ENCODE measurements at places on chromosomes 7 and 10.
A peak's percentile ranks its signal among the peaks of the same experiment; 100 is the strongest.

DNA sequence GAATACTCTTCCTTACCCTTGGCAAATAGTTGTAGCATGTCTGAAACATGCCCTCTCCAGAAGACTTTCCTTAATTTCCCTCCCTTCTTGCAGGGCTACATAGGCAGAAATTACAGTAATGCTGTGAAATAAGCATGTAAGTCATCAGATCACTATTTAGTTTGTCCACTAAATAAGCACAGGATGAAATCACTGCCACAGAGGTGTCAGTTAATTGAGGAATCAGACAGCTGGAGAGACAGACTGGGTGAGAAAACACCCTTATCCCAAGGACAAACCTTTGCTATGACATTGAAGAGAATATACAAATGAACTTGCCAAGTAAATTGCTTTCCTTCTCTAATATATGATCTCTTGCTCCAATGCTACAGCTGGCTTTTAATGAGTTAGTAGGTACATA lies 129.3 kb downstream of the CHRM2 start:
- no peak for DNase-seq

GRCh38 chr7:131737746-131738465 lies 181.5 kb upstream of the PODXL start:
- DNase-seq = no peak

GRCh38 chr7:117014673-117015133 lies 61.4 kb downstream of the ST7 start:
- DNase-seq = peak; percentile 18

DNA sequence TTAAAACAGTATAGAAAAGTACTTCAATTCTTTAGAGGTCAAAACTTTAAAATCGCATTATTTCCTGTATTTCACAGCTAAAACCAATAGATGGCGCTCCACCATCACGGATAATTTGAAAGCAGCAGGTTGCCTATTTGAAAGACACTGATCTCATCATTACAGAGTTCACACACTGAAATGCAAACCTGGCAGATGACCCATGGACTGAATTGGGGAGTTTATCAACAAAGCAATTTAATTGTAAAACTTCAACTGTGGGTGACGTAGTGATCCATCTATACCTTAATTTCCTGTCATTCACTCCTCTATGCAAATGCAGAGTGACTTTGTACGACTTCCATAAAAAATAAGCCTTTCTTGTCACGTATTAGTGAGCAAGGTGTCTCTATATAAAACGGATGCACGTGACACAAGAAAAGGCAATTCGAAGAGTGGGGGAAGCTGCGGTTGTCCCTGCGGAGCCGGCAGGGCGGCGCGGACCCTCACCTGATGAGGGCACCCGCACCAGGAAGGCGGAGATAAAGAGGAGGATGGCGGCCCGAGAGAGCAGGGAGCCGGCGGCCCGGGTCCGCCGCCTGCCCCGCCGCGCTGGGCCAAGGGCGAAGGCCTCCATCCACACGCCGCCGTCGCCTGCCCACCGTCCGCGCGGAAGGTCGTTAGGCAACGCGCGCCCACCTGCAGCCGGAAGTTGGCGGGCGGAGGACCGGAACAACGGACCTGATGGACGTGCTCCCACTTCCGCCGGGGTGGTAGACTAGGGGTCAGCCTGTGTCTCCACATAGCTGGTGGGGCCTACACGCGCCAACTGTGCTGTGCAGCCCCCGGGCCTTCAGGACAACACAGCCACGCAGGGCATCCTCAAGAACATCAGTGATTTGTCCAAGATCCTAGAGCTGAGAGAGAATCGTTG lies at the start of gene ZPBP:
Gene ZPBP, minus strand, starts transcription at position 668 of the 913 bp plus-strand sequence. Its CDS starts 52 bp downstream, at position 616.
- DNase-seq = peak; percentile 50

DNA sequence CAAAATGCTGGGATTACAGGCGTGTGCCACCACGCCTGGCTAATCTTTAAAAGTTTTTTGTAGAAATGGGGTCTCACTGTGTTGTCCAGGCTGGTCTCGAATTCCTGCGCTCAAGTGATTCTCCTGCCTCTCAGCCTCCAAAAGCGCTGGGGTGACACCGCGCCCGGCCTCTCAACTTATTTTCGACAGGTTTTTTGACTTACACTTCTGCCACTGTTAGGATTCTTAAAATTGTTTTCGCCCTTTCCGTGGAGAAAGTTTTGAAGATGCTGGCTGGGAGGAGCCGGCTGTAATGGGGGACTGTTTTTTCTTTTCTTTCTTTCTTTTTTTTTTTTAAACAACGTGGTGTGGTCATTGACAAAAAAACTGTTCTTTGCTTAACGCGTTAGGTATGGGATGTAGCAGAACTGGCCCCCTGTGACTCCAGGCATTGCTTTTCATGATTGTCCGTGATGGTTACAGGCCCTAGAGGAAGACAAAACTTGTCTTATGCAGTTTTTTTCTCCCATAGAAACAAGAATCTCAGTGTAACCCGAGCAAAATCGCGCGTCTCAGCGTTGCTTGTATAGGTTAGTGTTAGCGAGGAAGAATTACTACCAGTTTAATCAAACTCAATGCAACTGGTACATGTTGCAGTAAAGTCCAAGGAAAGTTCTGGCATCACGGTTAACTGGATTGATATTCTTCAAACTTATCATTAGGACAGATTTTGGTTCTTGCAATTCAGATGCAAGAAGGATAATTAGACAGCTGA lies 72.2 kb downstream of the DAGLB start:
- DNase-seq = no peak

DNA sequence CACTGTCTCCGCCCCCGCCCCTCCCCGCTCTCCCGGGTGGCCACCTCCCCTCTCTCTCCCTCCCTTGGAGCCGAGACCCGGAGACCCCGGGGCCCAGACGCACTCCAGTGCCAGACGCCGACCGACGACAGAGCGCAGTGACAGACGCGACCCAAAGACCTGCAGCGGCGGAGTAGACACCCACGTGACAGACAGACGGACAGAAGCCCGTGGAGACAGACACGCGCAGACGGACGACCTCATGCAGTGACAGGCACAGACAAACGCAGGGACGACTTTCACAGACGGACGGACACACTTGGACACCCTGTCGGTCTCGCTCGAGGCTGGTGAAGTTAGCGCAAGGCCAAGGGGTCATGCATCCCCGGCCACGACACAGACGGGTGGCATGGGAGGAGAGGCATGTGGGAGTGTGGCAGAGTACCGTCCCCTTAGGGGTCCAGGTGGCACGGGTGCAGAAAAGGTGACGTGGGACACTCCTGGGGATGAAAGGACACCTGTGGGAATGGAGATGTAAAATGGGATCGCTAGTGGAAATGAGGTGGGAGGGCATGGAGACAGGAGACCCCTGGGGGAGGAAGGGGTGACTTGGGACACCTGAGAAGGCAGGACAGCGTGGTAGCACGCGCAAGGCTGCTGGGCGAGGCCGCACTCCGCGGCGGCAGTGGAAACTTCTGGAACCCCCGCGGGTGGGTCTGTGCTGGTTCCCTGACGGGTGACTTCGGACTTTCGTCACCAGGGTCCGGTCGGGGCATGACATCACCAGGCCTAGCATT lies 456 bp upstream of the ACHE start:
- no peak for DNase-seq

DNA sequence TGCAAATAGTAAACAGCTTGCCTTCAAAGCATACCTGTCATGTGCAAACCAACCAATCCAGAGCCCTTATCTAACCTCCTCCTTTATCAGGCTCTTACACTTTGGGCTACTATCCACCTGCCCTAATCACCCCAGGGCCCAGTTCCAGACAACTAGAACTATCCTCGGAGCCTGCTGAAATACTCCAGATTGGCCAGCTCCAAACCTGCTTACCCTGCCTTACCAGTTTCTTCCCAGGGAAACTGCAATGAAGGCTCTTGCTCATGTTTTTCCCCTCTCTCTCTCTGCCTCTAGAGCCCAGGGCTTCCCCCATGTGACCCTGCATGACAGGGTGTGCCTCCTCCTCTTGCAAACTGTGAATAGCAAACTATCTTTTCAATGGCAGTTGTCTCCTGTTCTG lies 81.4 kb upstream of the CAPZA2 start:
- DNase-seq = no peak

GRCh38 chr10:131636116-131636515 lies 264.7 kb upstream of the PPP2R2D start:
- DNase-seq = no peak

DNA sequence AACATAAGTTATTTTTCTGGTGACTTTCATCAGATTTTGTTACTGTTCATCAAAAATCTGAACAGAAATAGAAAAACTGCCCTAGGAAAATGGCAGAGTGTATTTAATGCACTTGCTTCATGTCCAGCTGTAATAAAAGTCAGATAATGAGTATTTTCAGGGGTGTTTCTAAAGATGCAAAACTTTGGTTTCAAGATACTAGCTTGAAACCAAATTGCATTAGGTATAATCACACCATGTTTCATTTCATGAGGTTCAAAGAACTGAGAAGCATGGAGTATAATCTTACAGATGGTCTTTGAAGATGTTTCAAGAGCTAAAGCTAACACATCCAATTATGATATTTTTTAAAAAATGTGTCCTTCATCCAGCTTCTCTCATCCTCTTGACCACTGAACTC lies 128.9 kb downstream of the NRCAM start:
- DNase-seq = no peak

DNA sequence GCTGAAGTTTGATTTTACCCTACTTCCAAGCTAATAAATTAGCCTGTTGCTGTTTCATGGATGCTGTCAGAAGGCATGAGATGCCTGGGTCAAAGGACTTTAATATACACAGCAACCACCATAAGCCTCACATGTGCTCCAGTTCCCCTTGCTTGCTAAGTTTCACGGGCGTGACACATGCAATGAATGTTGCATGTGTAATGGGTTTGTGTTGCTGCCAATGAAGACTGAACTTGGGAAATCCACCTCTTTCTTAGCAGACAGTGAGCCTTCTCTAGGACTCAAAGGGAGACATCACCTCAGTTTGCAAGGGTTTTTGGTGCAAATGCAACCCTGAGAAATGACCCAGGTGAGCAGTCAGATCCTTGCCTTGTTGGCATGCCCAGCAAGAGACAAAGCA lies 505.5 kb upstream of the PODXL start:
- no peak for DNase-seq

DNA sequence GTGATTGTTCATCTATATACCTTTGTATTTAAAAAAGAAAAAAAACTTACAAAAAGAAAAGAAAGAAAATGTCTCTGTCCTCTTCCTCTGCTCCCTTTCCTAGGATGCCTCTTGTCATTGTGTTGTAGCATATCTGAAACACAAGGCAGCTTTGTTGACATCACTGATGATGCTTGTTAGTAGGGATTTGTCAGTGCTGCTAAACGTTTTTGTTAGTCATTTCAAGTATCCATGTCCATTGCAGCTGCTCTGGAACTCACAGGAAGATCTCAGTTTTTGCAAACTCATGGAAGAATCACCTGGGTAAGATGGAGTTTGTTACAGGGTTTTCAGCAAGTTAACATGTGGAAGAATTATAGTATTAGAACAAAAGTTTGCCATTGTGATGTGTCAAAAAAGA lies 123.6 kb downstream of the CCSER2 start:
- DNase-seq = no peak

DNA sequence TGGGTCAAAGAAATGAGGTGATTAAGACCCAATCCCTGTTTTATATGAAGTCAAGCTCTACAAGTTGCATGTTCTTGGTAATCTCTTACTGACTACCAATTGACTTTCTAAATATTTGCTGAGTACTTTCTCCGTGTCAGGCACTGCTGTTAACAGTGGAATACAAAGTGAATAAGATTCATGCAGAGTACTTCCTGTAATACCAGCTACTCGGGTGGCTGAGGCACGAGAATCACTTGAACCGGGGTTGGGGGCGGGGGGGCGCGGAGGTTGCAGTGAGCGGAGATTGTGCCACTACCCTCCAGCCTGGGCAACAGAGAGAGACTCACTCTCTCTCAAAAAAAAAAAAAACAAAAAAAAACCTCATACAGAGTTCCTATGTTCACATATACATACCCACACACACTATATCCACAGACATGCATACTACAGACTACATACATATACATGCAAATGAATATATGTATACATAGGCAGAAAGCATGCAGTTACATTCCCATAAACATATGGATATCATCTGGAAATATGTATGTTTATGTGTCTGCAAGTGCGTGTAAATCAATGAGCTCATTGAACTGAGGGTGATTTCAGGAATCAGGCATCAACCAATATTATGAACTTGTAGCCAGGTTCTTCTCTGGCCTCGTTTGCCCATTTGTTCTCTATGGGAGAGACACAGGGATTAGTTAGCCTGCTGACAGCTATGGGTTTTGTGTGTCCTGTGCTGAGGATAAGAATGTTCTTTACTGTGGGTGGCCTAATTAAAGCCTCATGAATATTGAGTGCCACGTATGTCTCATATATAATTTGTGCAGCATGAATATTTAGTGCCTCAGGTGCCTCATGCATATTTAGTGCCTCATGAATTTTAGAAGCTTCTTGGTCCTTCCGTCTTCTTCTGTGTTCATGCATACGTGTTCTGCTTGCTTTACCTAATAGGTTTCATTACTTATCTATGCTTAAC lies 73.9 kb downstream of the BICC1 start:
- no peak for DNase-seq

- DNase-seq = no peak
Measured at GRCh38 chr7:99027241-99027640, 116.7 kb downstream of the SMURF1 start.

DNA sequence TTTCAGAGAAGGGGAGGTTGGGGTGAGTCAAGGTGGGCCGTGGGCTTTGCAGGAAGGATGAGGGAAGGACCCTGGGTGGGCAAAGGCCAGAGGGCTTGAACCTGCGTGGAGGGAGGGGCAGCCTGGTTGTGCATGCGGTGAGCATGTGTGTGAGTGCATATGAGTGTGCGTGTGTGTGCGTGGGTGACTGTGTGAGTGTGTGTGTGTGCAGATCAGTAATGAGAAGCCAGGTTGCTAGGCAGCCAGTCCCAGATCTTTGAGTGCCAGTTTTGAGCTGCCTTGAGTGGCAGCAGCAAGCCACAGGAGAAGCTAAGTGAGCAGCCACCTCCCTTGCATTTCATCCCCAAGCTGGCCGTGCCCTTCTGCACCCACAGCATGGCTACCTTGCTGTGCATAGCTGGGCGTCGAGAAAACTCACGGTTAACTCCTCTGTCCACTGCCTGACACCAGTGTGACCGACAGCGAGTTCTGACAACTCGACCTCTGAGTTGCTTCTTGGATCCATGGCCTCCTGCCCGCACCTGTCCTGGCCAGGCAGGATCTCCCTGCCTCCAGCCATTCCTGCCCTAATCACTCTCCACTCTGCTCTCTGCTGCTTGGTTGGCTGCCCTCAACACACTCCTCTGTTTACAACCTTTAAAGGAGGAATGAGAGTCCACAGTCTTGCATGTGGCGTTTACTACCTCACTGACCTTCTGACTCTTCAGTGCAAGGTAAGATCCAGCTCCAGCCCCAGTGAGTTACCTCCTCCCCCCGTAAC lies 775.4 kb downstream of the TYW1 start:
- no peak for DNase-seq

- no peak for DNase-seq
Measured at GRCh38 chr7:15720849-15721471, 34.5 kb upstream of the MEOX2 start.

DNA sequence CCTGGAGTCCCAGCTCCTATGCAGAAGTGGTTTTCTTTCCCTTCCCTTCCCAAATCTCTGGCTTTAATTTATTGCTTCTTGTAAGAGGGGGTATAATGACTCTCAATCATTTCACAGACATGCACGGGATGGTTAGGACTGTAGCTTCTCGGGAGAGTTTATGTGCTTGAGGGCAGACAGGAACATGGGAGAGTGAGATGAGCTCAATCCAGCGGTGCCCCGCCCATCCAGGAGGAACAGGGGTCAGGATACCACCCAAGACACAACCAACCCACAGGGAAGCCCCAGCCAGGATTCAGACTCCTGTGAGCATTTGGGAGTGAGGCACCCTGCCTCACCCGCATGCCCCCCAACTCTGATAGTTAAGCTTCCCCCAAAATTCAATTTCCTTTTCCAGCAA lies 33.7 kb upstream of the GATAD1 start:
- no peak for DNase-seq

GRCh38 chr7:63114371-63114985 lies 884.2 kb upstream of the ZNF722 start:
- no peak for DNase-seq
